ENCODE measurements at places on chromosomes 12 and 14.

GRCh38 chr12:50425589-50426258 lies 25.0 kb downstream of the LARP4 start:
- DNase-seq: peak; percentile 8

- DNase-seq: no peak
Measured at GRCh38 chr14:60840313-60840712, 105.8 kb downstream of the MNAT1 start.

- no peak for DNase-seq
Measured at GRCh38 chr12:1283316-1283715, 292.3 kb downstream of the ERC1 start.

GRCh38 chr12:41908206-41908605 lies 236.5 kb downstream of the GXYLT1 start:
- no peak for DNase-seq

- no peak for DNase-seq
Measured at GRCh38 chr12:130435331-130435730, 97.6 kb downstream of the PIWIL1 start.

DNA sequence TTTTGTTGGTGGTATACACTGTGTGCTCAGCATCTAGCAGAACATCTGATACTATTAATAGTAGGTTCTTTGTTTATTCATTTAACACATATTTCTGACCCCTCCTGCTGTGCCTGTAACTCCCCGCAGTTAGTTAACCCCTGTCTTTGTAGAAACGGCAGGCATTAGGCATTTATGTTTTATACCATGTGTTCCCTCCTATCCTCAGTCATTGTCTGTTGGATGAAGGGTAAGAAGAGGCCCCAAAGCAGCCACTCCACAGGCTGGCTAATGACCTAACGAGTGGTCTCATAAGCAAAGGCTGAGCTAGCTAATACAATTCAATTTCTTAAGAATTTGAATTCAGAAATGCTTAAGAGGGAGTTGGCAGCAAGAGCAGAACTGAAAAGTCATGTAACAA lies 170.8 kb downstream of the TMX1 start:
- no peak for DNase-seq

GRCh38 chr14:41498959-41499358 lies 107.7 kb upstream of the LRFN5 start:
- DNase-seq: no peak

GRCh38 chr12:112111931-112112330 lies 3.3 kb upstream of the NAA25 start:
- no peak for DNase-seq

DNA sequence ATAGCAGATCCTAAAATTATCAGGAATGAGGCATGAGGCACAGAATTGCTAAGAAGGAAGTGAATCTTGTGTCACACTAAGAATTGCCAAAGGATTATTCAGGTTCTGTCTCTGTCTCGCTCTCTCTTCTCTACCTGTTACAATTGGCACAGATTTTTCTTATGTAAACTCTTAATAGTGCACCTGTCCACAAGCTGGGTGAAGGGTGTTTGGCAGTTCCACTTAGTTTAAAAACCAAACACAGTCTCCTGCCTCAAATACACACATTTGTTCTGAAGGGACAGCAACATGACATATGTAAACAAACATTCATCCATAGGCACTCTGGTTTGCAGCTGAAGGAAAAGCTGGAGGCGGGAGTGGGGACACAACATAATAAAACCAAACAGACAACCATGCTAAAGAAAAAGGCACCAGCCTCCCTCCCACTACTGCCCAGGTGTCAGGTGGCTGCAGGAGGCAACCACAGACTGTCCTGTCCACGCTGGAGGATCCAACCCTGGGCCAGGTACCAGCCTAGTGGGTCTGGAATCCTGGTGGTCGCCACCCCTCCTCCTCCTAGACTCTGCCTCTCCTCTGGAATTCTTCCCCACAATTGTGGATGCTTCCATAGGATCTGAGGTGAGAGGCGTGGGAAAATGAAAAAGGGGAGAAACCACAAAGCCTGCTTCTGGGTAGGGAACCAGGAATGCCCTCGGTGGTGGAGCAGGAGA lies 81.2 kb downstream of the TMEM260 start:
- DNase-seq: no peak

GRCh38 chr14:56334458-56334857 lies 216.2 kb downstream of the PELI2 start:
- no peak for DNase-seq

DNA sequence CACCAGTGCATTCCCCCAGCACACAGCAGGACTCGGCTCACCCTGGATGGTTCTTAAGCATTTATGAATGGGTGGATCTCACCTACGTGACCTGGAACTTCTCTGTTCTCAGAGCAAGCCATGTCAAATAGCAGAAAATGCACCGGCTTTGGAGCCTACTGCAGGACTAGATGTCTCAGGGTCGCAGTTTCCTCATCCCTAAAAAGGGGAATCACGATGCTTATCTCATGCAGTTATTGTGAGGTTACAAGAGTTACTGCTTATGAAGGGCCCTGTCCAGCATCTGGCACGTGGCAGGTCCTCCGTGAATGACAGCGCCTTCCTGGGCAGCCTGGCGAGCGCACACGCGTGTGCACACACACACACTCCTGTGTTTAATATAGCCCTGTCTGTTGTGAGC lies 128.5 kb downstream of the ETV6 start:
- DNase-seq: peak; percentile 57

DNA sequence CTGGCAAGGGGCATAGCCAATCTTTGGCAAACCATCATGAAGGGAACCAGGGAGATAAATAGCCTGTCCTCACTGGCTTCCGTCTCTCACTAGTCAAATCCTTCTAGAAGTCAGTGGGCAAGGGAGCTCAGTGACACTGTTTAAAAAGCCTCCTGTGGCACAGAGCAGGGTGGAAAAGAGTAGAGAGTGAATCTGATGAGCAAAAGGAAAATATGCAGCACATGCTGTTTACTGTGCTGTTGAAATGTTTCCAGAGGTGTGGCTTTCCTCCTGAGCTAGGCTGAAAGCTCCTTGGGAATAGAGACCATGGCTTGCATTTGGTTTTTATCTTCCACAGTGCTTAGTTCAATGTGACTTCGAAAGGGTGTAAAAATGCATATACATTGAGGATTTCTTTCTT lies 7.7 kb upstream of the DYRK2 start:
- DNase-seq: no peak

DNA sequence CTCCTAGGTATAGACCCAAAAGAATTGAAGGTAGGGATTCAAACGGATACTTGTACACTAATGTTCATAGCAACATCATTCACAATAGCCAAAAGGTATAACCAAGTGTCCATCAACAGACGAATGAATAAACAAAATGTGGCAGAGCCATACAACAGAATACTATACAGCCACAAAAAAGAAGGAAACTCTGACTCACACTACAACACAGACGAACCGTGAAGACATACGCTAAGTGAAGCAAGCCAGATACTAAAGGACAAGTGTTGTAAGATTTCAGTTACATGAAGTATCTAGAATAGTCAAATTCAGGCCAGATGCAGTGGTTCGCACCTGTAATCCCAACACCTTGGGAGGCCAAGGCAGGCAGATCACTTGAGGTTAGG lies 19.1 kb downstream of the CAMKK2 start:
- DNase-seq: no peak

- peak; percentile 45 for DNase-seq
Measured at GRCh38 chr14:21868442-21869046, 194.9 kb upstream of the OR4E1 start.

DNA sequence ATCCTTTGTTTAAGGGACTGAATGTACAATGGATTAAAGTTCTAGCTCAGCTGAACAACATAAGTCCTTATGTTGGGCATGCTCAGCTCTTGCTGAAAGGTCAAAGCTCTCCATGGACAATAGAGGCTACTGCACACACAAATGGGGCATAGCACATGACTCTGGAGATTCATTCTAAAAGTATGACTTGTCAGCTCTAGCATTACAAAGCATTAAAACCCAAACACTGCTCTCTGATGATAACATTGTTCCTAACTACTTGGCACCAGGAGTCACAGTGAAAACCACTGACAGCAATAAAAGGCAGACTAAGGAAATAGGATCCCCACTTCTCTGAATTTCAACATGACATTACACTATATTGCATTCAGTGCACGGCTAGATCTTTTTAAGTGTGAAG lies 21.9 kb upstream of the FSCB start:
- no peak for DNase-seq

- no peak for DNase-seq
Measured at GRCh38 chr12:23860019-23860418, 89.5 kb downstream of the SOX5 start.

DNA sequence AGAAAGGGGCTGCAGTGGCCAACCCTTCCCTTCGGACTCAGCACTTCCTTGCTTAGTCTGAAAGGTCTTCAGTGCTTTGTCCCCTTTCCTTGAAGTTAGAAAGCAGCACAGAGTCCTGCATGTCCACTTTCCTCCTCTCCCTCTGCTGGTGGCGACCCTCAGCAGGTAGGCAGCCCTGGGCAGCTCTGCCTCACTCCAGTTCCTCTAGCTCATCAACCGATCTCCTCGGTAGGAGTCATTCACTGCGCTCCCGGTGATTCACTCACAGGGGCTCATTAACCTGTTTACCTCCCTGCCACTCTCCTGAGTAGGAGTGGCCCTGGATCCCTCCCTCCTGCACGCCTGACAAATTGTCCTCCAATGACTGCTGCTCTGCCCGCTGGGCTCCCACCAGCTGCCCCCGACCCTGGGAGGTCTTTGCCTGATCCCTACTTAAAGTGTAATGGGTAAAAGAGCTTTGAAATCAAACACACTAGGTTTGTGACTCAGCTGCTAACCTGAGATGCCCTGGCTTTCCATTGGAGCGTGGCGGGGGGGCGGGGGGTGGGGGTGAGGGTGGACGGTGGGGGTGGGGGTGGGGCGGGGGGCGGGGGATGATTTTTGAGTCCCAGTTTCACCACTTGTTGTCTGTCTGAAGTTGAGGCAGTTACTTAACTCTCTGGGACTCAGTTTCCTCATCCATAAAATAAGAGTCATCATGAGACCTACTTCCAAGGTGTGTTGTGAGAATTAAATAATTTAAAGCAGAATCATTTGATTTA lies 4.2 kb downstream of the SCNN1A start:
- DNase-seq: peak; percentile 67

DNA sequence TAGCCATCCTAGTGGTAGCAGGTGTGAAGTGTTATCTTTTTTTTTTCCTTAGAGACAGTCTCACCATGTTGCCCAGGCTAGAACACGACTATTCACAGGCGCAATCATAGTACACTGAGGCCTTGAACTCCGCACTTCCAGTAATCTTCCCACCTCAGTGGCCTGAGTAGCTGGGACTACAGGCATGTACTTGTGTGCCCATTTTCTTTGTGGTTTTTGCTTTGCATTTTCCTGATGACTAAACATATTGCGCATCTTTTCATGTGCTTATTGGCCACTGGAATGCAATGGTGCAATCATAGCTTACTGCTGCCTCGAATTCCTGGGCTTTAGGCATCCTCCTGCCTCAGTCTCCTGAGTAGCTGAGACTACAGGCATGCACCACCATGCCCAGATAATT lies 33.3 kb upstream of the GCH1 start:
- no peak for DNase-seq

DNA sequence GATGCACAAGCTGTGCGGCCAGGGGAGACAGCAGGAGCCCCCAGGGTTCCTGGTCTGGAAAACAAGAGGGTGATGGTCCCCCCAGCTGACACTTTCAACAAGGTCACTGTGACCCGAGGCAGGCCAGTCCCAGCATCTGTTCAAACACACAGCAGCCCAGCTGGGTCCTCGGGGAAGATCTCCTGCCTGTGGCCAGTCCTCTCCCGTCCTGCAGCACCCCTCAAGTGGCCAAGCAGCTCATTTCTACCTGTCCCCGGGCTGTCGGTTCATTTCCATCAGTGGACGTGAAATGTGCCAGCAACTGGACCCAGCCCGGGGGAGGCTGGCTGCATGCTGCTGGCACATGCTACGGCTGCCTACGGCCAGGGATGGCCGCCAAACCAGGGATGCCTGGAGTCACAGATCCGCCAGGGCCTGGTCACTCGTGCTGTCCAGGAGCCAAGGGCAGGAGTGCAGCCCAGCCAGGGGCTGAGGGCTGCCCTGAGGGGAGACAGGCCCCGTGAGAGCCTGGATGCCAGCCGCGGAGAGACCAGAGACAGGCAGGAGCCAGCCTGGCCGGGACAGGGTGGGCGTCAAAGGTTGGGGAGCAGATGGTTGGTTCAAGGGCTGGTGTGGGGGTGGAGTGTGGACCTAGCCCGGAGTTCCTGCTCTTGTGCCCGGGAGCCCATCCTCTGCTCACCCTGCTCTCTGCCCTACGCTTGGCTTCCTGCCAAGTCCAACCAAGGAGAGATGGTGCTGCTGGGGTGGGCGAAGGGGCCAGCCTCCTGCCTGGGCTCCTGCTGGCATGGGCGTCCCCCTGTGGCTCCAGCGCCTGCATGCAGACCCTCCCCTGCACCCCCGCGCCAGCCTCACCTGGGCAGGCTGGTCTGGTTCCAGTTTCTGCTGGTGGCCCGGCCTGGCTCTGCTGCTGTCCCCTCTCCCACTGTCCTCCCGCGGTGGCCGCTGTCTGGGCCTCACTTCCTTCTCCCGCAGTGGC lies 143.8 kb downstream of the ADGRD1 start:
- DNase-seq: no peak

GRCh38 chr12:53064613-53065436 lies 14.4 kb downstream of the SPRYD3 start:
- no peak for DNase-seq

- DNase-seq: no peak
Measured at GRCh38 chr14:94462219-94462551, 9.6 kb upstream of the SERPINA11 start.

DNA sequence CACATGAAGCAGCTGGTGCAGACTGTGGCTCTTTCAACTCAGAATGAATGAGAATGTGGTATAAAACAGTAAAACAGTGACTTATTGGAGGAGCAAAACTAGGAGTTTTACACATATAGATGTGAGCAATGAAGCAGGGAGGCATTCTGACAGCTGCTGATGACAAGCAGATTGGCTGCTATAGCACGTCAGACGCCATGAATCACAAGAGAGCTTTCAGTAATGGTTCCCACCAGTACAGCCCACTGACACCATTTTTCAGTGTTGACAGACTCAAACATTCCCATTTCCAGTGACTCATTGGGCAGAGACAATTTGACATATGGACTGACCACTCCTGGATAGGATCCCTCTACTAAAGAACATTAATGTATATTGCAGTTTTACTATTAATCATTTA lies 24.6 kb upstream of the FSCB start:
- no peak for DNase-seq

- DNase-seq: peak; percentile 9
Measured at GRCh38 chr14:64293976-64294671, at the start of gene ESR2. Gene ESR2 (minus strand): TSS chr14:64294371. CDS start chr14:64282985, 11,386 bp downstream.

DNA sequence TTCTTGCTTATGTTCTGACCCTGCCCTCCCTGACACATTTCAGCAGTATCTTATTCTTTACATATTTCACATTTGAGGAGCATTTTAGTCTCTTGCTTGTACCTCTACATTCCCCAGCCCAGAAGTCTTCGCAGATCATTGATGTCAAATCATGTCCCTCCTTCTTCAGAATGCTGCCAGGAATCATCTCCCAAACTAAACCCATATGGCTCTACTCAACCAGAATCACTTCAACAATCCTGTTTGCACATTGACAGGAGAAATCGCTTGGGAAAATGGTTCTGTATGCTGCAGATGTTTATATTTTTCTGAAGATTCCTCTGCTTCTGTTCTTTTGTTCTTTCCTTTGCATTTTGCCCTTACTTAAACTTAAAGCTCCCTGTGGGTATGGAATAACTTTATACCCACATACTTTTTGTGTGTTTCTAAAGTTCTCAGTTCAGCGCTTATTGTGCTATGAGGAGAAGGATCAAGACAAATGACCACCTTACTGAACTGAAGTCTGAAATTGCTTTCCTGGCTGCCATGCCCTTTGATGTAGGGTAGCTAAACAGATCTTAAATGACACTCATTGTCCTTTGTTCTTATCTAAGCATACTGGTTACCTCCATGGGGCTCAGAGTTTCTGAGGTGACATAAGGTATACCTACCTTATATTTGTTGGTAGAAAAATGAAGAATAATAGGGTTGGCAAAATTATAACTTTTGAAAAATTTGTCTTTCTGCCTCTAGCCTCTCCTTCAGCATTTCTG lies 134.6 kb downstream of the SLC25A21 start:
- no peak for DNase-seq
